ENCODE measurements at places on chromosomes 5 and 9.

DNA sequence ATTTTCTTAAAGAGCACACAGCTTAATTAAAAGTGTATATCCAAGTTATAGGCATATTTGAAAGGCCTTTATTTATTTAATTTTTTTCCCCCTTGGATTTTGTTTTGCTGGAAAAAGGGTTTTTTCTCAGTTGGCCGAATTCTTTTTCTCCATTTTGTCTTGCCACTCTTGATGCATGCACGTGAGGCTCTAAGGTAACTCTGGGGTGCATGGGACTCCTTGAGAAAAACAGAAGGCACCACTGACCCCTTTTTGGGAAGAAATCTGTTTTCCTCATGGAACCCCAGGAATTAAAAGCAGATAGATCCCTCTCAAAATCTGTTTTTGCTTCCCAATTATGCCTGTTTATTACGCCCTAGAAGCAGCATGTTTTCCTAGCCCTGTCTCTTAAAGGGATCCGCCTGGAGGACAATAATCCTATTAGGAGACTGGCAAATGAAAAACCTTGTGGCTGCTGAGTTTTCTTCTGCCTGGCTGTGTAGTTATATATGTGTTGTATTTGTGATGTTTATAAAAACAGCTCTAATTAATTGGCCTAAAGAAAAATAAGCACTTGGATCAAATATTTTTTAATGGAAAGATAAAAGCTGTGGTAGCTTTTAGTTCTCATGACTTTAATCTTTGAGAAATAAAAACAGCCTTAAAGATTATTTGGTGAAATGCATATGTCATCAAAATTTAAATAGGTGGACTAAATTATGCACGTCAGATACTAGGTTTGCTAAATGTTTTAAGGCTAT is 435.1 kb upstream of the CDH9 start:
- no peak for DNase-seq

GRCh38 chr5:28398185-28398584 is 1359.8 kb upstream of the CDH9 start:
- DNase-seq: no peak

GRCh38 chr9:69036309-69036708 is 757 bp downstream of the FXN start:
- peak; percentile 32 for DNase-seq

DNA sequence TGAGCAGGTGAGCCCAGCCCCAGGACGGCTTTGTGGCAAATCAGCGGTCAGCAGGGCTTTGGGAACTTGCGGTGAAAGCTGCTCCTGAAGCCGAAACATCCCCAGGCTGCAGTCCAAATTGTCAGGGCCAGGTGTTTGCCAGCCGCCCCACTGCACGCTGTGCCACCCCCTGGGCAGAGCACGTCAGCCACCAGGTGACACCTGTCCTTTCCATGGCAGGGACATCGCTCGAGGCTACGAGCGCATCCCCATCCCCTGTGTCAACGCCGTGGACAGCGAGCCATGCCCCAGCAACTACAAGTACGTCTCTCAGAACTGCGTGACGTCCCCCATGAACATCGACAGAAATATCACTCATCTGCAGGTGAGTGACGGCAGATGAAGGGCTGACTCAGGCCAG is 64.4 kb upstream of the CACNA1B start:
- DNase-seq: no peak

DNA sequence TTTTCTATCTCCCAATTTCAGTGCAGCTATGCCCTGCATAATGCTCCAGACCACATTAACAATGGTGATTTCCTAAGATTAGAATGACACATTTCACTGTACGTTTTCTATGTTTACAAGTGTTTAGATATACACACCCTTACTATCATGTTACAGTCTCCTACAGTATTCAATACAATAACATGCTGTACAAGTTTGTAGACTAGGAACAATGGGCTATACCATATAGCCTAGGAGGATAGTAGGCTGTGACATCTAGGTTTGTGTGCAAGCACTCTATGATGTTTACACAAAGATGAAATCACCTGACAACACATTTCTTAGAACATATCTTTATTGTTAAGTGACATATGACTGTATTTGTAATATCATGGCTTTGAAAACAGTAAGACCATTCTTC is 1435.6 kb upstream of the NUDT12 start:
- no peak for DNase-seq

DNA sequence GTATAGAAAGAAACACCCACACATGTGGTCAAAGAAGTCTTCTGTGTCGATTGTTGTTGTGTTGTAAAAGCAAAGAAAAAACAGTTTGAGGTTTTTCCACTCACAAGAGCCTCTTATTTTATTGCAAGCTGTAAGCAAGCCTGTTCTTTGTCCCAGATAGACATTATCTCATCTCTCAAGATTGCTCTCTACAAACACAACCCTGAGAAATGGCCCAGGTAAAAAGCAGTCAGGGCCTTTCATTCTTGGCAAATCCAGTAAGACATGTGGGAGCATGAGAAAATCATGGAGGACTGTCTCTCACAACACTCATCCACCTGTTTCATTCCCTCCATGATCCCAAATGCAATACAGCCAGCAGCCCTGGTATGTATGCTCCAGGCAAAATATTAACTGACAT is 286.6 kb upstream of the POU5F2 start:
- DNase-seq: peak; percentile 6

DNA sequence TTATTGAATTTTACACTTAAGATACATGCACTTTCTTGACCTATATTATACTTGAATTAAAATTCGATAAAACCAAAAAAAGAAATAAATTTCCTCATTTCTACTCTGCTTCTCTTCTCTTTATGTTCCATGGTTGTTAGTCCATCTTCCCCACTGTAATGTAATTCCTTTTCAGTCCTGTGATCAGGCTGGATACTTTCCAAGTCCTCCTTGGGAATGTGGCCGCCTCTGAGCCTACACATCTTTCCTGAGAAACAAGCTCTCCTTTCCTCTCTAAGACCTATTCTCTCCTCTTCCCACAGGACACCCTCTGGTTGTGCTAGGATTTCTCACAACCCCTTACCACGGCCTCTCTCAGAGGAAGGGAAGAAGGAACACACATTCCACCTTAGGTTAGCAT is 285.1 kb downstream of the DNAH5 start:
- no peak for DNase-seq

DNA sequence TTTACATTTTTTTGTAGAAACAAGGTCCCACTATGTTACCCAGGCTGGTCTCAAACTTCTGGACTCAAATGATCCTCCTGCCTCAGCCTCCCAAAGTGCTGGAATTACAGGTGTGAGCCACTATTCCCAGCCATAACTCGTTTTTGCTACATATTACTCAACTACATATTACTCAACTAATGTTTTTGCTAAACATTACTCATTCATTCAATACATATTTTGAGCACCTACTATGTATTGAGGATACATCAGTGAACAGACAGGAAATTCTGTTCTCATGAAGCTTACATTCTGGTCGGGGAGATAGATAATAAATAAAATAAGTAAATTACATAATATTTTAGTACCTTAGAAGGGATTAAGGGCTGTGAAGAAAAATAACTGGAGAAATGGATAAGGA is 34.9 kb upstream of the STOM start:
- no peak for DNase-seq

DNA sequence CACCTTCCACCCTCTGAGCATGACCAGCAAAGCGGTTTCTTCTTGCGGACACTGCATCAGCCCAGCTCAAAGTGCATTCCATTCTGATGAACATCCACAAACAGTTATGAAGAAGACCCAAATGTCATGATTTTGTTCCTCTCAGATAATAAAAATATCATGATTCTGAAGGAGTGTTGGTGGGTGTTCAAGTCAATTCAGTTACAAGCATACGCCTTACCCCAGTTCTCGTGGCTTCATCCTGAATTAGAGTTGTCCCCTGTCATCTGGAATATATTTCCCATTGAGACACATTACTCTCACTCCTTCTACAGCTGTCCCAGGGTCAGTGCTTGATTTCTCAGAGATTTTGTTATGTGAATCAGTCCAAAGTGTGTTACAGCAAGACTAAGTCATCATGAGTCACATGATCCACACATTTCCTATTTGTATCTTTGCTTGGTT is 325.4 kb downstream of the RFX3 start:
- no peak for DNase-seq

- no peak for DNase-seq
Measured at GRCh38 chr9:95381221-95381620, 63.7 kb upstream of the FANCC start.

GRCh38 chr5:1216211-1216917 is 8.8 kb upstream of the SLC6A18 start:
- DNase-seq: no peak

DNA sequence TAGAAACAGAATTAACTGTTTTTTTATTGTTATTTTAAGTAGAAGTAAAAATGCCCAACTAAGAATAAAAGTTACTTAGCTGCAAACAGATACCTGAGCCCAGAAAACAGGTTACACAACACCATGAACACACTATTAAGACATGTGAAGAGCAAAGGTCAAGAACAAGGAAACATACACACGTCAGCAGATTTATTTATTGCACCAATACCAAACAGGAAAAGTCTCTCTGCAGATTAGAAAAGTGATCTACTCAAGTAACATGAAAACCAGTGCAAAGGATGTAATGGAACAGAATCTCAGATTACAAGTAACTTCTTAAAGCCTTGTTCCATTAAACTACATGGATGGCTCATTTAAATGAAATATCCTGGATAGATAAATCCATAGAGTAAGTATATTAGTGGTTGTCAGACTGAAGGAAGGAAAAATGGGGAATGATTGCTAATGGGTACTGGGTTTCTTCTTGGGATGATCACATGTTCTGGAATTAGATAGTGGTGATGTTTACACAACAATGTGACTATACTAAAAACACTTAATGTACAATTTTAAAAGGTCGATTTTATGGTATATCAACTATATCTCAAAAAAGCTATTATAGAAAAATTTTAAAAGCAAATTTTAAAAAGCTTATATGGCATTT is 6.1 kb downstream of the SAR1B start:
- peak; percentile 70 for DNase-seq

DNA sequence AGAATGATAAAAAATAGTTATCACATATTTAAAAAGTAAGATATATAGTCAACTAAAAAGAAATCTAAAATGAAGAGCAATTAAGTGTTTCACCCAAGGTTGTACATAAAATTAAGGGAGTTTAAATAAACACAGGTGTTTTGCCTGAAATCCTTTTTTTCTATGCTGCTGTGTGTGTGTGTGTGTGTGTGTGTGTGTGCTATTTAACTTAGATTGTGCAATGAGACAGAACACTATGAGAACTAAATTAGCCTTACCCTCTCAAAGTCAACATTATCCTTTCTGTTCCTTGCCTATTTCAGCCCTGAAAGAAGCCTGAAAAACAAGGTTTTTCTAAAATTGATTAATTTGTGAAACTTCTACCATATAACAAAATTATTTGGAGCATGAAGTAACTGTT is 516.2 kb downstream of the ELAVL2 start:
- no peak for DNase-seq

GRCh38 chr5:6480133-6481051 is 31.7 kb downstream of the UBE2QL1 start:
- DNase-seq: no peak

GRCh38 chr5:1772634-1773033 is 27.0 kb downstream of the MRPL36 start:
- peak; percentile 38 for DNase-seq

GRCh38 chr9:111003182-111003581 is 35.1 kb downstream of the LPAR1 start:
- DNase-seq: no peak

DNA sequence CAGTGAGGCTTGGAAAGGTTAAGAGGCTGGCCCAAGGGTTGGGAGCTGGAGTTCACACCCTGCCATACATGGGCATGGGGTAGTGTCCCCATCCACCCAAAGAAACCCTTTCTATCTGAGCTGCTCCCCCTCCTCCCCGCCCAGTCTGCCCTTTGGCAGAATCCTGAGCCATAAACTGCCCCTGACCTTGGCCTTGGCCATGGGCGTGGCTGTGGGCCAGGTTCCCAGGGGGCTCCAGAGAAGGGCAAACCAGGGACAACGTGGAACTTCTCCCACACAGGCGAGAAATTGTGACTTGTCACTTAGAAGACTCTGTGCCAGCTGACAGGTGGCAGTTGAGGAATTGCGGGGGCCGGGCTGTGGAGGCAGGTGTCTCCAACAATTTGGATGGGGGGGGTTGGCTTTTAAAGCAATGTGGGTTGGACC is 4.8 kb downstream of the FAM78A start:
- DNase-seq: no peak

- DNase-seq: no peak
Measured at GRCh38 chr9:38344566-38345324, 47.8 kb upstream of the ALDH1B1 start.

- no peak for DNase-seq
Measured at GRCh38 chr5:123776761-123777160, 264.8 kb downstream of the CSNK1G3 start.

DNA sequence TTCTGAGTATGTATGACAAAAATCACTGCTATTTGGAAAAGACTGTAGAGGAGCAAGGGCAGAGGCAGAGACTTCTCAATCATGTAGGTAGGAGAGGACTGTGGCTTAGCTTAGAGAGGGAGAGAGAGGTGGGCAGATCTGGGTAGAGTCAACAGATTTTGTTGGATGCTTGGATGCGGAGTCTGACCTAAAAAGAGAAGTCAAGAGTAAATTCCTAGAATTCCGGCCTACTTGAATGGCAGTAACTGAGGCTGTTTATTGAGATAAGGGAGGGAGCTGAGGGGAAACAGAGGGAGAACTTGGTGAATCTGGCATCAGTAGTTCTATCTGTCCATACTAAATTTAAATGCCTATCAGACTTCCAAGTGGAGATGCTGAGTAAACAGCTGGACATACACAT is 2.4 kb downstream of the TICAM2 start:
- DNase-seq: no peak

All from hepatocyte (in vitro differentiated cells).